ENCODE measurements at places on chromosomes 5 and 9.

- DNase-seq, result no peak
Observed at GRCh38 chr9:71582347-71582746, 186.0 kb downstream of the CEMIP2 start.

DNA sequence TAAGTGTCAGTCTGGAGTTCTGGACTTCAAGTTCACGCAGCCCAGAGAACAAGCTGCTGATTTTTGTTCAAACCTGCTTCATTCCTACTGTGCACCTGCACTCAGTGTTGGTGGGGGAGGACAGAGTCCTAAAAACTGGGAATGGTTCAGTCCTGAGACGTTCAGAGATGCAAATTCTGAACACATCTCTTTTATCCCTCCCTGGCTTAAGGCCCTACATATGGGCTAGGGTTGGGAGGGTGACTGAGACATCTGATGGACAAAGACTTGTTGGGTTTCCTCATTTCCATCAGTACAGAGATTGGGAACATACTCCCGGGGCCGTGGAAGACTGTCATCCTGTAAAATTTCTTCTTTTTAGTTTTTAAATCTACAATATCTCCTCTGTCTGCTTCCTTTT, 83.0 kb upstream of the TTC23L start:
- DNase-seq, result no peak

GRCh38 chr5:171639966-171640365, 145.7 kb upstream of the SMIM23 start:
- DNase-seq, result no peak

GRCh38 chr9:134303601-134304000, 22.7 kb upstream of the RXRA start:
- no peak for DNase-seq

GRCh38 chr5:1278656-1279442, 16.0 kb downstream of the TERT start:
- DNase-seq, result no peak

DNA sequence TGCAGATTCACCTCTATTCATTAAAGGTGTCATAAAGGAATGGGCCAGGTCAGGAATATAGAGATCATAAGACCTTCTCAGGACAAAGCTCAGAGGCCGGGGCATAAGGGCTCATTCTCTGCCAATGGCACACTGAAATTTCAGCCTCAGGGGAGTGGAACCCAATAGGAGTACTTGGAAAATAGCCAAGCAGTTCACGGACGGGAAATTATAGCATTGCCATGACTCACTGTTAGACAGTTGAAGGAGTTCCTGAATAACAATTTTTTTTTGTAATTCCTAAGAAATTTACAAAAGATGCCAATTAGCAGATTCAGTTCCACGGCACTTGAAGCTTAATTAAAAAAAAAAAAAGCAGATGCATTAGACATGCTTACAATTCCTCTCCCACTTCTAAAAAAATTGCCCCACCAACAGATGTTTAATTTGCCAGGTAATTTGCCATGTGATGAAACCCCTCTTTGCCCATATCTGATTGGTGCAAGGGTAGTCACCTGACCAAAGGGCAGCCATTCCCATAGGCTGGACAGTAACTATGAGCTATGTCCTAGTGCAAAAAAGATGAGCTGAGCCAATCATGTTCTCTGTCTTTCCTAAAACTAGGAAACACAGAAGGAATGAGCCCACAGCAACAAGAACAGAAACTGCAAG, 58.6 kb downstream of the PTCD2 start:
- no peak for DNase-seq

DNA sequence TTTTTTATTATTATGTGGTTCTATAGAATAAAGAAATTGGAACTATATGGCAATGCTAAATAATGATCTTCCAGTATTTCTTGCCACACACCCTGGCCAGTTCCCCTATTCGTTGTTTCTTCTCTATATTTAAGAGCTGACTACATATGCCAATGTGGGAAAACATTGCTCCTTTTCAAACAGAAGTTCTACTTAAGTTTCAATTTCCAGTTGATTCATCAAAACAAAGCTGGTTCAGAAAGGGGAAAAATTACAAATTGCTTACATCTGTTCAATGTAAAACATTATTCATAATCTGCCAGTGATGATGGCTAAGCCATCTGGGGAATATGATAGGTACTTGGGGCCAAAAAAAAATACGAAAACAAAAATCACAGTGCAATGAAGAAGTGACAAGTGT, 76.9 kb downstream of the ST8SIA4 start:
- DNase-seq, result no peak

DNA sequence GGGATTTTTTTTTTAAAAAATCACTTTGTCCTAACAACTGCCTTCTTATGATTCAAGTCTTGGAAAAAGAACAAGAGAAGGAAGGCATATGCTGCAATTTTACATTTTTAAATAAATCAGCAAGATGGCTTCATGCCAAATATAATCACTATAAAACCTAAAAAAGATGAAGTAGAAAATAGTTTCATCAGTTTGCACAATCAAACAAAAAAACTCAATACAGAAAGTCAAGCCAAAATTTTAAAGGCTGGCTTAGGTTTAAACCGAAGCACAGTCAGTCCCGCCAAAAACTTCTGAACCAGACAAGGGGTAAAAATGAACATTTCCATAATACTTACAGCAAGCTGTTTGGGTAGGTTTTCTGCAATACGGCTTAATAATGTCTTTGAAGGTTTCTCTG, 57.3 kb downstream of the ZFR start:
- DNase-seq, result no peak

GRCh38 chr5:75049456-75050351, 2.7 kb downstream of the GCNT4 start:
- DNase-seq, result no peak

- DNase-seq, result no peak
Observed at GRCh38 chr5:33737697-33738096, 154.1 kb downstream of the ADAMTS12 start.

DNA sequence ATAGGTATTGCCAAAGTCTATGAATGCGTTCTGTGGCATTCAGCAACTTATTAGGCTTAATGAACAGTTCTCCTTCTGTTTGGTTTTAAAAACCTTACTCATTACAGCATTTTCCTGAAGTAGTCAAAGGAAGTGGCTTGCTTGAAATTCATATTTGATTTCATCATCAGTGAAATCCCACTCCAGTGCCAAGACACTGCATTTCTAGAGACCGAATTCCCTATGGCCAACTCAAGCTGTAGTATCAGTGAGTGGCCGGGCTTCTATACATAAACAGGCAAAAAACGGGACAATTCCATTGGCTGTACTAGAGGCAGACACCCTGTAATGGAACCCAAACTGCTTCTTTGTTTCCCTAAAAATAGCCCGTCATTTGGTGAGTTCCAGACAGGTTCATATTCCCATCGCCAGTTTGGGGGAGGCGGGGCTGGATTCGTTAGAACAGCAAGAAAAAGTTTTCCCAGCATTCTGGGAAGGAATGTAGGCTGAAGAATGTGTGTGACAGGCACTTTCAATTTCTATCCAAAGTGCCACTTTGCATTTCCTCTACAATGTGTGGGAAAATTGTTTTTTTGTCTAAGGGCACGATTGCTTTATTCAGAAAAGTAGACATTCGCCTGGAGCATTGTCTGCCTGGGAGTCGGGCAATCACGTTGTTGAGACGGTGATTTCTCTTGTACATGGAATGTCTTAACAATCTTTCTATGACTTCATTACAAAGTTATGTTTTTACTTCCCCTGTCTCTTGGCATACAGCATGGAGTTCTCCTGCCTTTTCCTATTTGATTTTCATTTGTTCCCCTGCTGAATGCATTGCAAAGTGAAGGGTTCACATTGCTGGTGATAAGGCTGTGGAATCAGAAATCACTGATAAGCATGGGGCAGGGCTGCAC, 141.8 kb upstream of the MAST4 start:
- DNase-seq, result no peak

DNA sequence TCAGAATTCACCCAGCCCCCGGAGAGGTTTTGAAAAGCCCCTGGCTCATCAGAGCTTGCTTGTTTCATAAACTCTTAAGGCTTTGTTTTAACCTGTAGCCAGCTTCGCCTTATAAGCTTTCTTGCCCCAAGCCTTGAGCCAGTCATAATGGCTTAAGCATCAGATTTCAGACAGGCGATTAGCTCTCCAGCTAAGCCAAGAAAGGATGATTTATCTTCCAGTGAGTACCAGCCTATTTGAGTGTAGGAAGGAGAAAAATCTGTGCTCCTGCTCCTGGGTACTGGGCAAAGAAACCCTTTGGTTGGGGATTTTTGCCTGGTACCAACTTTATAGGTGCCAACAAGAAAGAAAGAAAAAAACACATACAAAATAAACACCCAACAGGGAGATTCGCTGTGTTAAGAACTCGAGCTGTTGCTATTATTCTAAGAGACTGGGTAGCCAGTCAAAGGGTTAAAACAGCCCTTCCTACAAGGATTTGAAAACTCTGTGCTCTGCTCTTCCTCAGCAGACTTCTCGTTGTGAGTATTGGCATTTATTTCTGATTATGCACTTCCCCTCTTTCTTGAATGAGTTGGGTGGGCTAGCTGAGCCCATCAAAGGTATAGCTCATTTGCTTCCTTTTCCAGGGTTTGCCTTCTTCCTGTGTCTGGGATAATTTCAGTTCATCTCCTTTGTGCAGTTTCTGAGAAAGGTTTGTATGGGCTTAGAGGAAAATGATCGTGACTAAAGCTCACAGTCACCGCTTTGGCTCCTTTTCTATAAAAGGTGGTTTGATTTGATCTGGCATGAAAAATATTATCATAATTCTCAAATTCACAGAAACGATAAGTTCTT, 157.2 kb upstream of the DMRT1 start:
- no peak for DNase-seq

DNA sequence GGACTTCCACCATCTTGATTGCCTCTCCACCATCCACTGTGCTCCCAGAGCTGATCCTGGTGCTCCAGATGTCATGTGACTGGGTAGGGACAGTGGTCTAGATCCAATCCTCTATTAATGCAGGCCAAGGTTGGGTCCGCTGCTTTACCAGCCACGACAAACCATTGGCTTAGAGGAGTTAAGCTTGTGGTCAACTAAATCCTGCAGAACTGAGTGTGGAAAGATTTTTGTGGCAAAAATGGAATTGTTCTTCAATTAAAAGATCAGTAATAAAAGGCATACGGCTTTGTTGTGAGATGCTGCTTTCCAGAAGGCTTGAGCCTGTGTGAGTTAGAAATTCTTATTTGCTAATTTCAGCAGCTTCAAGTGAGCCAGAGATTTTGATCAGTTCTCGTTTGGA, 30.7 kb downstream of the SLC1A3 start:
- no peak for DNase-seq

DNA sequence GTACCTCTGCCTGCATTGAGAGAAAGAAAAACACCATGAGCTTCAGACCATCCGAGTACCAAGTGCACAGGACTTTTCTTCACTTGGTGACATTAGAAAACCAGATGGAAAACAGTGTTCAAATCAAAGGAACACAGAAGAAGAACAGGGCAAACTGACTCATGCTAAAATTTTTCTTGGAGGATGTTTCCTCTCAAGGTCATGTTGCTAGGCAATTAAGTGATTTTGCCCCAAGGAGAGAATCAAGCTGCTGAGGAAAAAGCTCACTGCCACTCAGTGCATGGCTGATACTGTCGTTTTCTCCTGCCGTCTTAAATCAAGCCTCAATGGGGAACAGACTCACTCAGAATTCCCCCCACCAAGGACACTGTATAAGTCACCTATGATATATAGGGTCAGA, 57.9 kb upstream of the SIMC1 start:
- DNase-seq, result no peak

GRCh38 chr5:7878381-7878873, 9.5 kb downstream of the MTRR start:
- no peak for DNase-seq

GRCh38 chr9:133467101-133467500, 7.3 kb downstream of the CACFD1 start:
- DNase-seq, result no peak

GRCh38 chr5:14512574-14512973, 69.0 kb upstream of the OTULINL start:
- no peak for DNase-seq

DNA sequence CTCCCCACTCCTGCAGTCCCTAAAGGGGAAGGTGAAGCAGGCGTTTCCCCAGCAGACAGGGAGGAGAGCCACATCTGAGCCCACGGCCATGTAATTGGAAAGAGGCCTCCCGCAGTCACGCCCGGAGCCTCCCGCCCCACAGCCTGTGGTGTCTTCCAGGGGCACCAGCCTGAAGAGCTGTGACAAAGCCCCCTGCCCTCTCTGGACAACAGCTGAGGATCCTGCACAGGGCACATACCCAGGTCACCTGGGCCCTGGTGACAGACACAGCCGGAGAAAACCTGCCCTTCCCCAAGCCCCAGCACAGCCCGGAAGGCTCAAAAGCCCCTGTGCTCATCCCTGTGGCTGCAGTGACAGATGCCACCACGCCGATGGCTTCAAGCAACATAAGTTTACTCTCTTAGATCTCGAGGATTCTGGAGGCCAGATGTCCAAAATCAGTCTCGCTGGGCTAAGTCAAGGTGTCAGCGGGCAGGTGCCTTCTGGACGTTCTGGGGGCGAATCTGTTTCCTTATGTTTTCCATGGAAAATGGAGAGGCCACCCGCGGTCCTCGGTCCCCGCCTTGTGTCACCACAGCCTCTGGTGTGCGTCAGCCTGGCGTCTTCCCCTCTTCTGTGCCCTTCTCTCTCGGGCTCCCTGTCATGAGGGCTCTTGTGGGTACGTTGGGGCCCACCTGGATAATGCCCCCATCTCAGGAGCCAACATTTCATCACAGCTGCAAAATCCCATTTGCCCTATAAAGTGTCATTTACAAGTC, 71.5 kb downstream of the PSMB7 start:
- no peak for DNase-seq

DNA sequence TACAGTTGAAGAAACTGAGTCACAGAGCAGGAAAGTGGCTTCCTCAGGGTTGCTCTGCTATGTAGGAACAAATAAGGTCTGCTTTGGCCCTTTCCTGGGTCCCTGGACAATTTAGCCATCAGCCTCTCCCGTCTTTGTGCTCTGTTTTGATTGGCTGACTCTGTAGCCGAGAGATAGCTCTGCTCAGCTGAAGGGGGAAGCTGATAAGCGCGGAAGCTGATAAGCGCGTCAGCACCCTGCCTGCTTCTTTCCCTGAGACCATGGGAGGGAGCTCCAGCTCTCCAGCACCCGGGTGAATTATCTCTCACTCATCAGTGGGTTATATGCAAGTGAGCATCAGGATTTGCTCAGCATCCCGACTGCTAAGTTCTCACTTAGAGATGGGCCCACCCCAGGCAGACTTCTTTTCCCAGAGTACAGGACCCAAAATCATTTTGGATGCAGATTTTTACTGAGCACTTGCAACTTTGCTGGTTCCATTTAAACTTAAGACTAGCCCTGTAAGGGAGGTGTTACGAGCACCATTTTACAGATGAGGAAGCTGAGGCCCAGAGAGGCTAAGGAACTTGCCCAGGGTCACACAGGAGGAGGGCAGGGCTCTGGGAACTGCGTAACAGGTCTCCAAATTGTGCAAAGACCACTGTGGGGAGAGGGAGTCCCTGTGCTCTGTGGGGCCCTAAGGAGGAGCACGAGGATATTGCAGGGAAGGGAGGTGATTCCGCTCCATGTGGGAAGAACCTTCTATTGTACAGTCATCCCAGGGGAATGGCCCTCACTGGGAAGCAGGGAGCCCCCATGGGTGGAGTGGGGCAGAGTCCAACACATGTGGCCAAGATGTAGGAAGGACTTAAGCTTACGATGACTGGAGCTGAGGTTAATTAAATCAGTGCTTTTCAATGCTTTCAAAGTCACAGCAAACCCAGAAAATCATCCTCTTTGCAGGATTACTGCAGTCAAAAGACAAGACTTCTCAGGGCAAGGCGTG, 83.7 kb upstream of the ORM1 start:
- no peak for DNase-seq
